ENCODE measurements at places on chromosomes 7 and 10.

GRCh38 chr10:118873091-118873737 is 118.4 kb upstream of the CACUL1 start:
- no peak for DNase-seq

DNA sequence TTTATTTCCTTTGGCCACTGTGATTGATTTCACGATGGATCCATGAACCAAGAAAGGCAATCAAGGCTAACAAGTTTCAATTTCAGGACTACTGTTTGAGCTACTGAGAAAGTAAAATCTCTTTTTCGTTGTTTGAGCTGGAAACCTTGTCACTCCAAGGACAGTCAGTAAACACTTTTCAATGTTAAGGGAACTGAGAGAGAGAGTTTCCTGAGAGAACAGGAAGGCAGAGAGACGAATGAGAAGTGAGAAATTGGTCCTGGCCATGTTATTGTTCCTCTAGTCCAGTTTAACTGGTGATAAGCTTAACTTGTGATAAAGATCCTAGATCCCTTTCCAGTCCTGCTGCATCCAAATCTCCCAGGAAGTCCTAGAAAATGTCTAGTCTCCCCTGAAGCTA is 909 bp upstream of the AKR1D1 start:
- no peak for DNase-seq

- no peak for DNase-seq
Observed at GRCh38 chr7:30322271-30323005, 38.0 kb downstream of the ZNRF2 start.

- no peak for DNase-seq
Observed at GRCh38 chr10:71795248-71795647, 21.9 kb upstream of the VSIR start.

GRCh38 chr7:27739909-27740448 is at the start of gene TAX1BP1:
Gene TAX1BP1, plus strand, starts transcription at chr7:27740162. Its CDS starts 8,363 bp downstream, at chr7:27748525.
- DNase-seq, result peak; percentile 91

DNA sequence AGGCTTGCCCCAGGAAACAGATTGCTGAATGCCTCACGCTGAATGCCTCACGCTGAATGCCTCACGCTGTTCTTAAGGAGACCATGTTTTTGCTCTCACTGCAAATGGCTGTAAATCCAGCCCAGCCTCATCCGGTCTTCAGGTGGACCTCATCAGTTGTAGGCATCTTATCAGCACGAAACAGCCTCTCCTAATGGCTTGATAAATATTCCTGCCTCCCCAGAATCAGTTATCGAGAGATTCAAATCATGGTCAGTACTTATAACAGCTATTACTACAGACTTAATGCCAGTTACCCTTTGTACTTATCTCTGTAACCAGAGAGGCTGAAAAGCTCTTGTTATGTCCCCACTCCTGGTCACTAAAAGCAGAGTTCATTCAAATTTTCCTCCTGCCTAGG is 290.6 kb downstream of the FZD1 start:
- no peak for DNase-seq

DNA sequence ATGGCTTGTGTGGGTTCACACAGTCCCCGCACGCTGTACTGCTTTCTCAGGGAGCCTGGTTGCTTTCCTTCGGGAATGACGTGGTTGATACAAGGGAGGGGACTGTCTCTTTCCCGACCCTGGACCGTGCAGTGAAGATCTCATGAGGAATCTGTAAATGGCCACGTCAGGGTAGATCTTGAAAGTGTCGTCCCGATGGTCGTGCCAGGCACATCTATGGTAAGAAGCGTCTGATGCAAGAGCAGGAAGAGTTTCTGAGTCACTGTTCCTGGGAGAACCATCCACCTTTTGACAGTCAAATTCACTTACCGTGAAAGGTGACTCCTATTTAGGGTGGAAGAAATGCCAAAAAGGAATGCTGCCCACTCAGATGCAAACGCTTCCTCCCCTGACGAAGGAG is 500.4 kb downstream of the PTPRN2 start:
- DNase-seq, result no peak
